ENCODE measurements at places on chromosomes 5 and 9.

GRCh38 chr5:103298607-103299188, 40.1 kb downstream of the MACIR start:
- DNase-seq: no peak

DNA sequence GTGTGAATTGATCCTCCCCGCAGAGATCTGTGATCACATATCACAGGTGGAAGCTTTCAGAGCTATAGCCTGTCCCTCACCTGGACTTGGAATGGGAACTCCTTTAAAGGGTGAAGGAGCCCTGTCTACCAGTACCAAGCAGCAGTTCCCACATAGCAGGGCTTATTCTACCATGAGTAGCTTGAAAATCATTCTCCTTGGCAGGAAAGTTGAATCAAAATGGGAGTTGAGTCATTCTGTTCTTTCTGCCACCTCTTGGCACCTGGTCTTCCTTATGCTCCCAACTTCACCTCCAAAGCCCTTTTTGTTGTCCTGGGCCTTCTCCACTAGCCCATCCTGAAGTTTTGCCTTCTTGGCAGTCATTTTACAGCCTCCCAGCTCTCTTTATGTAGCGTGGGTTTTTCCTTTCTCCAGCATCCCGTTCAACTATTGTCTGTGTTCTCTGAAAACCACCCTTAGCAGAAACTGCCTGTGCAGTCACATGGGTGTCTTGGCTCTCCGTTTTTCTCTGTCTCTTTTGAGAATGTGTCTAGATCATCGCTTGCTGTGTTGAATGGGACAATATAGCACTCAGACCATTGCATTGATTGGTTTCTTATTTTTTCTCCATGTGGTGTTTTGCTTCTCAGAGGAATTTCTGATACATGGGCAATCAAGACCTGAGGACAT, 222.2 kb downstream of the AOPEP start:
- DNase-seq: peak; percentile 59

- no peak for DNase-seq
Measured at GRCh38 chr9:107868186-107868585, 378.6 kb upstream of the KLF4 start.

- no peak for DNase-seq
Measured at GRCh38 chr9:133981958-133982681, 10.0 kb downstream of the VAV2 start.

GRCh38 chr5:2334719-2335118, 416.8 kb downstream of the IRX2 start:
- DNase-seq: no peak

DNA sequence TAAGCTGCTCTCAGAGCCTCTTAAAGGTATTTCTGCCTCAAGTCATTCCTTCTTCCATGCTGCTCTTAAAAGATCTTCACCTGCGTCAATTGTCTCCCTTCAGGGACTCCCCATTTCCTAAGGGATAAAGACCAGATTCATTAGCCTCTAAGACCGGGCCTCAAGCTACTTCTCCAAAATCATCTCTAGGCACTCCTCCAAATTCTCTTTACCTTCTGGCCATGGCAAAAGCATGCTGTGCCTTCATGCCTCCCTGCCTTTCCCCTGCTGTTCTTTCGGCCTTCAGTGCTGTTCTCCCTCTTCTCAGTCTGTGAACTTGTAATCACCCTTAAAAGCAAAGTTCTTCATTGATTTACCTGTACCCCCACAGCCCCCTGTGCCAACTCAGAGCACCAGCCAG, 4.4 kb downstream of the TMOD1 start:
- DNase-seq: no peak
